ENCODE measurements at places on chromosomes 4 and X.
A peak's percentile ranks its signal among the peaks of the same experiment; 100 is the strongest.

- no peak for DNase-seq
Observed at GRCh38 chrX:38249965-38250364, 29.3 kb upstream of the SRPX start.

- DNase-seq = peak; percentile 23
Observed at GRCh38 chr4:7807351-7807921, 132.2 kb downstream of the AFAP1 start.

- DNase-seq = no peak
Observed at GRCh38 chrX:39212456-39212855, 411.2 kb downstream of the MID1IP1 start.

GRCh38 chr4:79923281-79923680 lies 149.7 kb downstream of the ANTXR2 start:
- peak; percentile 26 for DNase-seq

- DNase-seq = no peak
Observed at GRCh38 chr4:113539408-113539807, 222.1 kb downstream of the CAMK2D start.

DNA sequence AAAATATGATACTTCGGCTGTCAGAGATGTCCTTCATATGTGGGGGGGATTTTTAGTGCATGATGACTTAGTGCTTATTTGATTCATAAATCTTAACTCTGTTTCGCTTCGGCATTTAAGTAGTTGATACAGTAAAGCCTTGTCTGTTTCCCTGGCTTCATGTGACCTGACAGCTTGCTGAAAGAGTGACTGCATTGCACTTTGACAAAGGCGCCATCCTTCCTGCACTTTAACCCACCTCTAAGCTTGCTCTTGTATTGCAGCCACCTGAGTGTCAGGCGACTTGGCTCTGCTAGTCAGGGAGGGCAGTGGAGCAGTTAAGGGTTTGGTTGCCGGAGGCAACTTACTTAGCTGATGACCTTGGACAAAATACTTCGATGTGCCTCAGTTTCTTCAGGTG lies 65.5 kb downstream of the PTTG2 start:
- no peak for DNase-seq

DNA sequence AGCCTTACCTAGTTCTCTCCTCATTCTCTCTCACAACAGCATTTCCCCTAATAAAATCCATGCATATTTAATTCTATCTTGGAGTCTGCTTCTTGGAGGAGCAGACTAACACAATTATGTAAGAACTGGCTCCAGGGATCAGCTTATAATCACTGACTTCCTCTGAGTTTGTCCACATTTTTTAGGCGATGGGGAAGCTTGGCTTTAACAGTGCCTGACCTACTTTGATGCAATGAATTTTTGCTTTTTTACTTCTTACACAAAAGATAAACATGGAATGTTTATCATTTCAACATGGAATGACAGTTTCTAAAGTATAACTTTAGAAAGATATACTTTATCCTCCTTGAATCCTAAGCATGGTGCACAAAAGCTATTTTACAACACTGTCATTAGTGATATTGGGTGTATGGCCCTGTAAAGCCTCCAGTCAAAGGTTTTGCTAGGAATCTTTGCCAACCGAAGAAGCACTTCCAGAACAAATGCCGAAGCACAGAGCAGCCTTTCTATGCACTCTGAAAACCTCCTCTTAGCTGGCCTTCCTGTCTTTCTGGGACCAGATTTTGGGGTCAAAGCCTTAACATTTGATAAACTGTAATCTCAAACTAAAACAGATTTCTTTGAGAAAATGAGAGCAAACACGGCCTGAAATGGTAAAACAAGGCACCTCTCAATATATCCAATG lies 736 bp downstream of the BDH2 start:
- peak; percentile 16 for DNase-seq

GRCh38 chr4:29805245-29805644 lies 914.9 kb upstream of the PCDH7 start:
- DNase-seq = no peak

Measured in inflammatory macrophage treated with lipopolysaccharide for 4 hours (primary cell).